ENCODE measurements at places on chromosomes 4 and X.

DNA sequence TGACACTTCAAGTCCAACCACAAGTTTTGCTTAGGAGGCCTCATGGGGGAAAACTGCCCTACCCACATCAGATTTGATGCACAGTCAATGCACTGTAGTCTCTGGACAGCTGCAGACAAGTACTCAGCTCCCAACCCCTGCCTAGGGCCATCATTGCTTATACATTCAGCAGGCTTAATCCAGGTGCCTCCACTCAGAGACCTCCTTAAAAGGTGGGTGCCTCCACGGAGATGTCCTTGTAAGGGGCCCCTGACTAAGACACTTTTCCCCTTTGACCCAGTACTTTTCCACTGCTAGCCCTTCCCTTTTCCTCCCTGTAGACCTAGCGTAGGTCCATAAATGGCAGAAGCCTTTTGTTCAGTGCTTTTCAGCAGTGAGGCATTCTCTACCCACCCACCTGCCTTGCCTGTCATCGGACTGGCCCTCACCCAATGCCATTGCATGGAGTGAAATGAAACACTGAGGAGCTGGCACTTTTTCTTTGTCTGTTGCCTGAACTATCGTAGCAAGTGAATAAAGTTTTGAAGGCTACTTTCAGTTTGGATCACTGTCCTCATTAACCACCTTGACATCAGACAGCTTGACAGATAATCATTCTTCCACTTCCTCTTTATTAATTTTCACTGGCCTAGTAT, 23.8 kb upstream of the PLK4 start:
- no peak for DNase-seq

GRCh38 chr4:149723065-149723464, 92.6 kb downstream of the IQCM start:
- DNase-seq: no peak

DNA sequence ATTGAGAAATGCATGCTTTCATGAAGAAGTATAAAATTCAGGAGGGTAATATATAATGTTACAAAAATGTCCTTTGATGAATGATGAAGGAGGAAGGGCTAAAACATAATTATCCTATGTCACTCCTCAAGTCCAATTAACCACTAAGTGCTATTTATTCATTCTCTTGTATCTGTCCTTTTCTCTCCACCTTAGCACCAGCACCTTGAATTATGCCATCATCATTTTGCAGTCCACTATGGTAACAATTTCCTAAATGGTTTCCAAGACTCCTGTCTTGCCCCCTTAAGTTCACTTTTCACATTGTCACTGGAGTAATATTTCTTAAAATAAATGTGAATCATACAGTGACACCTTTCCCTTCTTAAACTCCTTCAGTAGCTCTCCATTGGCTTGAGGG, 756.3 kb downstream of the STPG2 start:
- DNase-seq: no peak

DNA sequence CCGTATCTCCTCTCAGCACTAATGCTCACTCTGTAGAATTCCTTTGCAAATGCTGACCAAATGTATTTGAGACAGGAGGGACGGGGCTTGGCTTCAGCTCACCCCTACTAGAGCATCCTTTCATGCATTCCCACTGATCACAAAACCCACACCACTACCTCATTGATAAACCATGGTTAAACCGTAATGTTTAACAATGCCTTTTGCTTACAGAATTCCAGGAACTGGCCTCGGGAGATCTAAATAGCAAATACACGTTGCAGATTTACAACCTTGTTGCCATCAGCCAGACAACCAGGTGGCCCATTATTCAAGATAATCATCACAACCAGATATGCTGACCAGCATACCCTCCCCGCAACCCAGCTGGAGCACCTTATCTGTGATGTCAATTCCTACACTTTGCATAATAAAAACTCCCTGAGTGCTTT, 391.9 kb downstream of the KCTD8 start:
- no peak for DNase-seq

DNA sequence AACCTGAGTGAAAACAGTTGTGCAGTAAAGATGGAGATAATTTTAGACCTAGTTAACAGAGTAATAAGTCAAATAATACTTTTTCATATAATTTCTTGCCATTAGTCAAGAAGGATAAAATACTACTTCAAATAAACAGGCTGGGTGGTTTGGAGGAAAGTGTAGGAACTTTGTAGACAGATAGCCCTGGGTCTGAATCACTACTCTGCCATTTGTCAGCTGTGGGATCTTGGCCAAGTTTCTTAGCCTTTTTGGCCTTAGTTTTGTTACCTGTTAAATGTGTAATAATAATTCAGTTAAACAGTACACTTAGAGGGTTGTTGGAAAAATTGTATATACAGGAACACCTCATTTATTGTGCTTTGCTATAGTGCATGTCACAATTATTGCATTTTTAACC, 163.7 kb downstream of the NPNT start:
- no peak for DNase-seq

GRCh38 chrX:13937370-13938050, 92.2 kb downstream of the GEMIN8 start:
- DNase-seq: no peak

GRCh38 chrX:14017399-14017798, 12.3 kb downstream of the GEMIN8 start:
- DNase-seq: no peak

GRCh38 chr4:19577097-19577496, 674.6 kb upstream of the SLIT2 start:
- no peak for DNase-seq

GRCh38 chr4:142112451-142112850, 476.1 kb downstream of the IL15 start:
- DNase-seq: no peak

DNA sequence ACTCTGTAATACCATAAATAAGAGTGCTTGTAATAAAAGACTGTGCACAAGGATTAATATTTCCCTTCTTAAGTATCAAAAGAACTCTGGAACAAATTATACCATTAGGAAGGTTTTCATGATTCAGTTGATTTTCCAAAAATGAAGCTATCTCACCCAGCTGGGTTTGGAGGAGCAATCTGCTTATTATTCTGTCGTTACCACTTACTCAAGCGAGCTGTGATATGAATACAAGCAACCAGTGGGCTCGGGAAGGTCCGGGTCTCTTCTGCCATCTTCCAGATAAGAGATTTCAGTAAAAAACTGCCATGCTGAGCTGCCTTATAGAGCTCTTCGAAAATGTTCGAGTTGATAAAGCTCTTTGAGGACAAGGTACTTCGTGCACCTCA, 15.3 kb downstream of the SMIM20 start:
- DNase-seq: no peak

All from GDM1 (cell line).